CD4-positive, alpha-beta memory T cell (primary cell): ENCODE measurements at places on chromosomes 2 and 18. TPM values are rescaled to one million over a fixed set of nuclear protein-coding genes. Genes with fewer than 3 reads are reported as not detected.

FSHR gene
- not detected for total RNA-seq

KLHL41 gene
- 0.25 TPM for total RNA-seq

GALR1 gene
- not detected for total RNA-seq

ITGB6 gene
- total RNA-seq = not detected

PREB gene
- 65.3 TPM for total RNA-seq

EMILIN2 gene
- 11.4 TPM for total RNA-seq

NIFK gene
- total RNA-seq = 62.8 TPM

EPB41L3 gene
- 3.3 TPM for total RNA-seq

TWIST2 gene
- not detected for total RNA-seq

REG1B gene
- total RNA-seq = not detected

THAP4 gene
- total RNA-seq = 27.8 TPM

TOGARAM2 gene
- 1.8 TPM for total RNA-seq

RRM2 gene
- total RNA-seq = 0.42 TPM

GRCh38 chr2:170568511-170568910, 146.6 kb upstream of the SP5 start:
- no peak overlapping the region for H3K4me3 ChIP-seq
- H3K36me3 ChIP-seq = no peaks in the 10 kb centered on the region
- no peak overlapping the region for H3K27ac ChIP-seq
- no peak for DNase-seq

- no peak overlapping the region for H3K27ac ChIP-seq
- H3K36me3 ChIP-seq = no peaks in the 10 kb centered on the region
- no peak for DNase-seq
- no peak overlapping the region for H3K4me3 ChIP-seq
Measured at GRCh38 chr2:69033461-69034095, 20.6 kb downstream of the ANTXR1 start.

GRCh38 chr2:200107514-200108217, 152.3 kb downstream of the MAIP1 start:
- no peaks in the 10 kb centered on the region for H3K4me1 ChIP-seq
- no peak overlapping the region for H3K4me3 ChIP-seq
- DNase-seq = no peak
- H3K36me3 ChIP-seq = no peaks in the 10 kb centered on the region
- no peak overlapping the region for H3K27ac ChIP-seq
- H3K27me3 ChIP-seq = no peaks in the 10 kb centered on the region

DNA sequence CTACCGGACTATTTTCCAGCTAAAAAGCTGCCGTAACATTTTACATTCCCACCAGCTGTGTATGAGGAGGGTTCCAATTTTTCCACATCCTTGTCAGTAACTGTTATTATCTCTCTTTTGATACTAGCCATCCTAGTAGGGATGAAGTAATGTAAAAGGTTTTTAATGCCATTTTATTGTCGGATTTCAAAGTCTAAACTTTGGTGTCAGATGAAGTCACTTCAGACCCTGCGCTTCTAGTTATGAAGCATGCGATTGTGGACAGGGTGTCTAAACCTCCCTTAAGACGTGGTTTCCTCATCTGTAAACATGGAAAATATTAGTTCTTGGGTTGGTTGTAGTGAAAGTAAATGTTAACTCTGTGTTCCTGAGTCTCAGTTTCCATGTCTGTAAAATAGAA, 4.7 kb downstream of the DGKD start:
- H3K27me3 ChIP-seq = no peaks in the 10 kb centered on the region
- no peak for DNase-seq
- H3K27ac ChIP-seq = no peak overlapping the region
- peaks cover 5% of the 10 kb centered on the region for H3K36me3 ChIP-seq
- no peak overlapping the region for H3K4me3 ChIP-seq

- no peak for DNase-seq
- no peaks in the 10 kb centered on the region for H3K36me3 ChIP-seq
- H3K27ac ChIP-seq = no peak overlapping the region
- no peaks in the 10 kb centered on the region for H3K4me1 ChIP-seq
- no peaks in the 10 kb centered on the region for H3K27me3 ChIP-seq
Measured at GRCh38 chr2:189129971-189130370, 49.6 kb downstream of the COL5A2 start.

- no peak overlapping the region for H3K4me3 ChIP-seq
- DNase-seq = no peak
- peaks cover 11% of the 10 kb centered on the region for H3K4me1 ChIP-seq
- H3K36me3 ChIP-seq = no peaks in the 10 kb centered on the region
Measured at GRCh38 chr2:64259312-64259711, 115.1 kb upstream of the PELI1 start.

- H3K27me3 ChIP-seq = no peaks in the 10 kb centered on the region
- no peak overlapping the region for H3K27ac ChIP-seq
- no peak for DNase-seq
- no peaks in the 10 kb centered on the region for H3K36me3 ChIP-seq
Measured at GRCh38 chr2:124027182-124027581, 2.1 kb downstream of the CNTNAP5 start.

- DNase-seq = no peak
- H3K36me3 ChIP-seq = no peaks in the 10 kb centered on the region
- H3K27ac ChIP-seq = no peak overlapping the region
- H3K4me1 ChIP-seq = peaks cover 31% of the 10 kb centered on the region
- no peaks in the 10 kb centered on the region for H3K27me3 ChIP-seq
Measured at GRCh38 chr2:161219211-161219610, 59.0 kb downstream of the TANK start.

- H3K36me3 ChIP-seq = no peaks in the 10 kb centered on the region
- H3K4me3 ChIP-seq = no peak overlapping the region
- no peak for DNase-seq
Measured at GRCh38 chr2:43748333-43748732, 25.5 kb upstream of the DYNC2LI1 start.

GRCh38 chr18:22427822-22428549, 10.3 kb upstream of the CTAGE1 start:
- H3K27me3 ChIP-seq = no peaks in the 10 kb centered on the region
- no peak overlapping the region for H3K4me3 ChIP-seq
- no peaks in the 10 kb centered on the region for H3K36me3 ChIP-seq
- DNase-seq = no peak

DNA sequence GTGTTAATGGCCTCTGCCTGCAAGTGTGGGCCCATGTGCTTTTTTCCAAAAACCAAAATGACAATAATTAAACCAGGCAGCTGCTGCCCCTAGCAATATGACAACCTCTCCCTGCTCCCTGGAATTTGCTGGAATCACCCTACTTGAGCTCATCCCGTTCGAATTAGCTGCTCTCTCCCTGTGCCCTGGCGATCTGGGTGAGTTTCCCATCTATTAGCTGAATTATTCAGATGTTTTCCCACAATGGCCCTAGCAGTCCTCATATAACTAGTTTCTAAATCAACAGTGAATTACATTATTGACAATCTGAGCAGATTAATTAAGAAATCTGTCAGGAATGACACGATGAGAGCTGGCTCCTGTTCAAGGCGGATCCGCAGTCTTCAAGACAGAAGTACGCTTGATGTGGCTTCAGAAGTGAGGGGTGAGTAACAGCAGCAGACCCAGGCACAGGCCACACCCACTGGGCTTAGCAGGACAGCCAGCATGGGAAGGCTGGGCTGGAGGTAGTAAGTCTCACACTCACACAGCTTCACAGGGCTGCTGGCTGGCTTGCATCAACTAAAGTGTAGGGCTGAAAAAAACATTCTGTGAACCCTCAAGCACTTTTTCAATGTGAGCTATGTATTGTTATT, 366.2 kb upstream of the ID2 start:
- DNase-seq = no peak
- H3K4me3 ChIP-seq = no peak overlapping the region
- H3K27ac ChIP-seq = no peak overlapping the region
- peaks cover 45% of the 10 kb centered on the region for H3K4me1 ChIP-seq
- H3K36me3 ChIP-seq = no peaks in the 10 kb centered on the region

GRCh38 chr2:30162806-30163205, 16.0 kb downstream of the YPEL5 start:
- DNase-seq = no peak
- H3K27me3 ChIP-seq = no peaks in the 10 kb centered on the region
- H3K4me3 ChIP-seq = no peak overlapping the region
- peaks cover 26% of the 10 kb centered on the region for H3K36me3 ChIP-seq
- H3K27ac ChIP-seq = no peak overlapping the region
- peaks cover 4% of the 10 kb centered on the region for H3K4me1 ChIP-seq
